GOT3 (cell line): ENCODE measurements at places on chromosomes 13 and 19.

- no peak for DNase-seq
Measured at GRCh38 chr13:27913160-27913559, 6.6 kb upstream of the PDX1 start.

DNA sequence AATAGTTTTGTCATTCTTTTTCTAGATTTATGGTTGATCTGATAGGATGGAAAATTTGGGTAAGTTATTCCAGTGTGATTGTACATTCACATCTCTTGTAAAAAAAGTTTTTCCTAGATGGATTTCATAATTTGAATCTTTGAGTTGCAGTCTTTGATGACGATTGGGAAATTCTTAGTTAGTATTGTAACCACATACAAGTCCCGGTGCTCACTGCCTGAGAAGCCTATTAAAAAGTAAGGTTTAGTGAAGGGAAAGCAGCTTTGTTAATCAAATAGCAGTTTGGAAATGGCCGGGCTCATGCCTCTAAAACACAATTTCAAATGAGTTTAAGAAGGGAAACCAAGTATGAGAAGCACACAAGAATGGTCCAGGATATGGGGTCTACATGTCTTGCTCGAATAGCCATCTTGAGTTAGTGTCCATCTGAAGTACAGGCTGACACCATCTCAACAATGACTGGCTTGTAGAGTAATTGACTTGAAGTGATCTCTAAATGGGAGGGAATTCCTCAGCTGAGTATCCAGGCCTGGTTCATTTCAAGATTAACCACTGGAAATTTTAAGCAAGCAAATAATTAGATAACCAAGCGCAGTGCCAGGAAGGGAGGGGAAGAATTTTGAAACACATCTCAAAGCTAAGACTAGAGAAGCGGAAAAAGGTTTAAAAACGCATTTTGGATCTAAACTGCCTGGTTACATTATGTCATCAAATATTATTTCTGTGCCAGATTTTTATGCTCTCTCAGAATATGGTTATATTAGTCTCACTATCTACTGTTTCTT lies 1145.6 kb upstream of the MIR17HG start:
- no peak for DNase-seq

GRCh38 chr13:39900106-39900750 lies 244.8 kb downstream of the COG6 start:
- DNase-seq = no peak

DNA sequence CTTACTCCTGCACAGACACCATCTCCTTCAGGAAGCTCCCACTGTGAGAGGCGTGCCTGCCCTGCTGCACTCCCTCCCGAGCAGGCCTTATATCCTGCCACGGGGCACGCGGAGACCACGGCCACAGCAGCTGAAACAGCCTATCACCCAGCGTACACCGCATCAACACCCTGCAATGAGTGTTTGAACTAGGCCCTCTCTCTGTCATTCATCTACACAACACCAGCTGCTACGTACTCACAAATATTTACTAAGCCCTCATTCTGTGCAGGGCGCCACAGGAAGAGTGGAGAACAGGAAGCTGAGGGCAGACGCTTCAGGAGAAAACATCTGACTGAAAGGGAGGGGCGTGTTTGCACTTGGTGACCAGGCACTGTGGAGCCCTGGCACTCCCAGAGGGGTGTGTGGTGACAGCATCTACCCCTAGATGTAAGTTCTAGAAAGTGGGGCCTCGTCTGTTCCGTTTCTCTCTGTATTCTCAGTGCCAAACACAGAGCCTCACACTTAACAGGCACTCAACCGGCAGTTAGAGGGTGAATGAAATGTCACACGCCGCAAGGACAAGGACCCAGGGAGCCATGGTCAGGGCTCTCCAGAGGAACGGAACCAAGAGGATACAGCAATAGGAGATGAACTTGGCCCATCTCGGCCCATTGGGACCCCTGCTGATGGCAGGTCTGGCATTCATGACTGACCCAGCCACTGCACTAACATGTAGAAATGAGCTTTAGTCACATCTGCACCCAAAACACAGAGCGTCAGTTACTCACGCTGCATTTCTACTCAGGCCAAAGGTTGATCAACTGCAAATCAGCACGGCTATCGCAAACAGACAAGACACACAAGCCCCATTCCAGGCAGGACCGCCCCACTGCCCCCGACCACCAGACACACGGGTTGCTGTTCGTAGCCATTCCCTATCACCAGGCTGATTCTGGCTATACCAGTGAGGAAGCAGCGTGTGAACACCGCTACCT lies 15.7 kb downstream of the RANBP3 start:
- no peak for DNase-seq

DNA sequence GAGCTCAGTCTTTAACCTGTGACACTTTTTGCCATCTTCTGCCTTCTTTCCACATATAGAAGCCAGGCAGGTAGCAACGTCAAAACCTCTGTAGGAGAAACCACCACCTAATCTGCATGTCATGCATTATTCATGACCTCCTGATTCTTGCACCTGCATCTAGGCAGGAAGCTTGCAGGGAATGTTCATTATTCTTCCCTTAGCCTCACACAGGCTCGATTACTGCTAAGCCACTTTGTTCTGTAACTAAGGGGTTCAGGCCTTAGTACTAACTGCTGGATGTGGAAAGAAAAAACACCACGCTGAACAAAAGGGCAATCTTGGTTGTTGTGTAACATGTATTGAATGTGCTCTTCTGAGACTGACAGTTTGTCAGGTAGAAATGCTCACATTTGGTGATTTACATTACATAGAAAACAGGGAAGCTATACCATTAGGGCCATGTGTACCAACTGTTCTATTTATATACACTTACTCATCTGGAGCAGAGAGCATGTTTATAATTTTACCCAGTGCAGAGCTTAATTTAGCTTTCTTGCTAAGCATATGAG lies 366.9 kb downstream of the KLF12 start:
- no peak for DNase-seq

DNA sequence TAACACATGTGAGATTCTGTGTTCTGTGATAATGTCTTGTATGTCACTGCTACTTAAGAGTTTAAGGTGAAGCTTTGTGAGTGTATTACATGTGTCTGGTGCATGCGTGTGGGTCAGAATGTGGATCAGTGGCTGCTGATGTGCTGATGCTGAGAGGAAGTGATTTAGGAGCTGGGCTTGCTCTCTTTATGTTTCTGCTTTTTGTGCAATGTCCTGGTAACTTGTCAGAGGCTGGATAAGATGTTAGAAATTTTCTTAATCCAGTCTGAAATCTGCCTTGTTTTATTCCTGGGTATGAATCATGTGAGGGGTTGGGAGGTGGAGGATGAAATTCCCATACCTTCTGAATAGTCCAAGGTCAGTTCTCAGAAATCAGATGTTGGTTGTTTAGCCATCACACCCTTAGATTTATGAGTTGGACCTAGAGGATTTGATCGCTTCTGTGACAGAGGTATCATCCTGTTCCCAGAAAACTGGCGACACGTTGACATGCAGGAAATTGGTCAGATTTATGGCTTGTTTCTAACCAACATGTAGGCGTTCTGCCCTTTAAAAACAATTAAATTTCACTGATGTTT lies 24.5 kb upstream of the CXCL17 start:
- no peak for DNase-seq

- DNase-seq = no peak
Measured at GRCh38 chr19:11617180-11618062, 20.1 kb downstream of the ZNF627 start.

GRCh38 chr19:1455002-1455335 lies 5.0 kb downstream of the APC2 start:
- DNase-seq = no peak

DNA sequence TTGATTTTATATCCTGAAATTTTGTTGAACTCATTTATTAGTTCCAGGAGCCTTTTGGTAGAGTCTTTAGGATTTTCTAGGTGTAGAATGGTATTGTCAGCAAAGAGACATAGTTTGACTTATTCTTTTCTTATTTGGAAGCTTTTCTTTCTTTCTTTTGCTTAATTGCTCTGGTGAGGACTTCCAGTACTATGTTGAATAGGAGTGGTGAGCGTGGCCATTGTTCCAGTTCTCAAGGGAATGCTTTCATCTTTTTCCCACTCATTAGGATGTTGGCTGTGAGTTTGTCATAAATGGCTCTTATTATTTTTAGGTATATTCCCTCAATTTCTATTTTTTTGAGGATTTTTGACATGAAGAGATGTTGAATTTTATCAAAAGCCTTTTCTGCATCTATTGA lies 182.2 kb upstream of the SPRY2 start:
- no peak for DNase-seq

- DNase-seq = no peak
Measured at GRCh38 chr13:111022241-111022640, 92.9 kb upstream of the ARHGEF7 start.
